ENCODE measurements at places on chromosomes 7 and 10.

GRCh38 chr7:9124320-9124719 lies 690.9 kb downstream of the NXPH1 start:
- no peak for DNase-seq

DNA sequence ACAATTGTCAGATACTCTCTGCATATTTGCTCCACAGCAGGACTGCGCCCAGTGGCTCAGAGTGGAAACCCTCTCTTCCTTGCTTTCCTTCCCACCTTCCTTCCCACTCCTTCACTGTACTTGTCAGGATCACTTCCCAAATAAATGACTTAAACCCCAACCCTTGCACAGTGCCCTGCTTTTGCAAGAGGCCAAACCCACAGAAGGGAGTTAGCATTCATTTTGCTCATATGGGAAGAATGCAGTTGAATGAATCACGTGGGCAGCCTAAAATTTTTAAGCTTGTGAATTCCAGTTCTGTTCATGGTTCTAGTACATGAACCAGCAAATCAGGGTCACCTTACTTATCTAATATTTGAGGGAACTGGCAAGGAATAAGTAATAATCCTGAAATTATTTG lies 47.7 kb upstream of the SFMBT2 start:
- DNase-seq = no peak

DNA sequence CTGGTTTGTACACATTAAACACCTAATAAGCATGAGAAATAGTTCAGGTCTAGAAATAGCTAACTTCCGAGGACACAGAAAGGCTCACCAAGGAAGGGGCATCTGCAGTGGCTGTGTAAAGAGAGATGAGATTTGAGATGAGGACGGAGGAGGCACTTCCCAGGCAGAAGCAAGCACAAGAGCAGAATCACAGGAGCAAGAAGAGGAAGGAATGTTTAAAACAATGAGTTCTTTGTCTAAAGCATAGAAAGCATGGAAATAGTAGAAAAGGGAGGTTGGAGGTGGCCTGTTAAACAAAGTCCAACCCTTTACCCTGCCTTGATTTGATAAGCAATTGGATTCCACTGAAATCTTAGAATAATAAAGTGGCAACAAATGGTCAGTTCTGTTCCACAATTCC lies 11.6 kb upstream of the PON3 start:
- no peak for DNase-seq

GRCh38 chr7:154865984-154866685 lies 136.8 kb downstream of the PAXIP1 start:
- no peak for DNase-seq

DNA sequence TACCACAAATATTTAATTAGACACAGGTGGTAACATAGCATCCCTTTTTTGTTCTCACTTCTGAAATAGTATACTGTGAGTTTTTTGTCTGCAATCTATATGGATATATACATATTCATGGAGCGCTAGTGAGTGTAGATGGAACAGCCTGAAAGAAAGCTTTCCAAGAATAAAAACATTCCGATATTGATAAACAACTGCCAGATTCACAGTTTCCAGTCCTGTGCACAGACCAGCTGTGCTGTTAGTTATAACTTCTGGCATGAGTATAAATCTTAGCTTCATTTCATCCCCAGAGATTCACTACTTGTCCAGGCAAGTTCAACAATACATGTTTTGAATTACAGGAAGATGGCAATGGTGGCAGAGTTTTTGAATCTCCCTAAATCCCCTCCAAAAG lies 467.1 kb upstream of the STEAP1 start:
- no peak for DNase-seq

All from cortex of kidney (tissue), 1 donor.